CD8-positive, alpha-beta memory T cell (primary cell): ENCODE measurements at places on chromosomes 6 and 20.

DNA sequence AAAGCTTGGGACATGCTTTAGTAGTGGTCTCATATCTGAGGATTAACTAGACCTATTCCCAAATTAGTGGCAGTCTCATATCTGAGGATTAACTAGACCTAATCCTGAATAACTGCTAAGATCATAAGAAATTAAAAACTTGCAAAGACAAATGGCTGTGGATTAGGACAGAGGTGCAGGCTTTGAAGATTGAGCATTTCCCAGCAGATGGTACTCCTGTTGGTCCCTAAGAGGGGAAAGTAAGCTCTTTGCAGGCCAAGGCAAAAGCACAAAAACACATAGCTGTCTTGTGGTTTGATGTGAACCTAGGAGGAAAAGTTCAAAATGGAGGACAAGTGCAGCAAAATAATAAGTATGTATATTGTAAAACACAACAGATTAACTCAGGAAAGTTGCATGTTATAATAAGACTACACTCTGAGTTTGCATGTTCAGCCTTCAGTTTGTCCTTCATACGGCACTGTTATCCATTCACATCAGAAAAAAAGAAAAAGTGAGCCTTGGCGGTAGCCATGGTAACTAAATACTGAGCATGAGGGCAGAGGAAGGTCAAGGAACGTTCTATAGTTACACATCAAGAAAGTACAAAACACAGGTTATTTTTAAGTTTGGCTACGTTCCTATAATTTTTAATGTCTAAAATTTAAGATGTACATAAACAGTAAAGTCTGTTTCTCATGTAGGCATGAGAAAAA lies 62.8 kb downstream of the FILIP1 start:
- DNase-seq: no peak

- DNase-seq: no peak
Measured at GRCh38 chr6:134520181-134521115, 202.5 kb upstream of the SGK1 start.

DNA sequence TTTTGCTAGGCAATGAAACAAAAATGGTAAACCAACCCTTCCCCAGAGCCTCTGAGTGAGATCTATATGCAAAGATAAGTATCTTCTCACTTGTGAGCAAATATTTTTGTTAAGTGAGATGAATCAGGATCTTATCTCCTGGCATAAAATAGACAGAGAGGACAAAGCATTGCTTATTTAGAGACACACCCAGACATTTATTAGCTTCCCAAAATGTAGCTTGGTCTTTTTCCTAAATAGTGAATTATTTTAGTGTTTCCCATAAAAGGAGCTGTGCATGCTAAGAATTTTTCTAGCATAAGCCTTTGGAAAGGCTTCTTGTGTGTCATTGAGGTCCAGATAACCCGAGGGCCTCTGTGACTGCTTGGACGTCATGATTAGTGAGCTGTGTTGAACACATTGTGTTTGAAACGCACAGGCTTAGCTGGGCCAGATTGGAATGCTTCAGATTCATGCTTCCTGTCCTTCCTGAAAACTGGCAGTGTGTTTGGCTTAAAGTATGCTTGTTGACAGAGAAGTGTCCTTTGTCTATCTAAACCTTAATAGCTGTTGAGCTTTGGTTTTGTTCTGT lies 16.5 kb downstream of the MTHFD1L start:
- DNase-seq: no peak

GRCh38 chr20:64115171-64115911 lies 8.0 kb upstream of the NPBWR2 start:
- no peak for DNase-seq

DNA sequence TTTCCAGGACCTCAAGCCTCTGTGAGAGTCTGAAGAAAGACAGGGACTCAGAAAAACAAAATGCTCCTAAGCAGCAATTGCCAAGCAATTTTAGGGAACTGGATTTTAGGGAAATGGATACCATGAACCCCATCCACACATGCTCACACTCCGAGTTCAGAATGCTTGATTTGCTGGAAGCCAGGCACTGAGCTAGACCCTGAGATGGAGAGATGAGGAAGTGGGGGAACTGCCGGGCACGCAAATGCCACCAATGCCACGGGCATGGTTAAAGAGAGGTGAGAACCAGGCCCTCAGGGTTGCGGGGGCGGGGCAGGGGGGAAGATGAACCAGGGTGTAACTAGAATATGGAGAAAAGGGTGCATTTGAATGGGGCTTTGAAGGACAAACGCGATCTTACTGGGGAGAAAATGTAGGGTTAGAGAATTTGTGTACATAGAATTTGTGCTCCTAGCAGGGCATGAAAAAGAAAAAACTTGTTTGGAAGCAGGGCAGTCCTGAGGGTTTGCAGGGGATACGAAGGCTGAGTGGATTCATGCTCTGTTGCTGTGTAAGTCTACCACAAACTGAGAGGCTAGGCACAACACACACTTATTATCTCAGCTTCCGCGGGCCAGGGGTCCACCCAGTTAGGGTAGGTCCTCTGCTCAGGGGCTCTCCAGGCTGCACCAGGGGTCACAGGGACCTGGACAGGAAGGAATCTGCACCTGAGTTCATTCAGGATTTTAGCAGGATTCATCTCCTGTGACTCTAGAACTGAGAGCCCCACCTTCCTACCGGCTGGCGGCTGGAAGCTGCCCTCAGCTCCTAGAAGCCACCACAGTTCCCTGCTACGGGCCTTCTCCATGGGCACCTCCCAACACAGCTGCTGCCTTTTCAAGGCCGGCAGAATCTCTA lies 108.0 kb downstream of the SNX5 start:
- no peak for DNase-seq

DNA sequence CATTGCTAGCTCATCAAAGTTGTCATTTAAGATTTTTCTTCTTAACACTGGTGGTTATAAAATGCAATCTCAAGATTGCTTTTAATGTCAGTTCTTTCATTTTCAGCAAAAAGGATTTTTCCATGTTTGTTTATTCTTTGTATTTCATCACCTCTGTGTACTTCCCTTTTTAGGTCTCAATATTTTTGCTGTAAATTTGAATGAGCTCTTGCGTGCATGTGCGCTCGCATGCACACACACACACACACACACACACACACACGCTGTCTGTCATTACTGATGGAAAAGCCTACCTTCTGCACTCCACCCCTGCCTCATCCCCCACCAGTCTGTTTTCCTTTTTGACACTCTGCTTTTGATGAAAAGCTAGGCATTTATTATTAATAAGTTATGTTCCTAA lies 85.3 kb upstream of the FYN start:
- DNase-seq: no peak

DNA sequence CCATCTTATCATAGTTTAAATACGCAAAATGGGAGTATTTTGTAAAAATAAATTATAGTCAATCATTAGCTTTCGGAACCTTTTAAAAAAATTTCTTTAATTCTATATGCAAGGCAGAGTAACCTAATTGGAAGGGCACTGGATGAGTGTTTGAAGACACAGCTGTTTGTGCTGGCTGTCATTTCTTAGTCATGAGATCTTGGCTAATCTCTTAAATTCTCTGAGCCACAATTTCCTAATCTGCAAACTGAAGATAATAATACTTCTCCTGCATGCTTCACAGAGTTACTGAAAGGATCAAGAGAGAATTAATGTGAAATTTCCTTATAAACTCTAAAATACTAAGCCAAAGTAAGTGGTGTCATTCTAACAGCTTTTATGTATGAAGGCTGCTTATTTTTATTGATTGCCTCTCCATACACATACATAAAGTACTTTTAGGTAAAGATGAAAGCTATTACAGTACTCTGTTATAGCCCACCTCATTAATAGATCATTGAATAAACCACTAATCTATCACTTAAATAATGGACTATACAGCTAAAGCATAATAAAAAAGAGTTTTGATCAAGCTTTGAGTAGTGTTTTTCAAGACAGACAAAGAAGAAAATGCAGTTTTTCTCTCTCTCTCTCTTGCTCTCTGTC lies 383.7 kb upstream of the IRAK1BP1 start:
- DNase-seq: no peak

DNA sequence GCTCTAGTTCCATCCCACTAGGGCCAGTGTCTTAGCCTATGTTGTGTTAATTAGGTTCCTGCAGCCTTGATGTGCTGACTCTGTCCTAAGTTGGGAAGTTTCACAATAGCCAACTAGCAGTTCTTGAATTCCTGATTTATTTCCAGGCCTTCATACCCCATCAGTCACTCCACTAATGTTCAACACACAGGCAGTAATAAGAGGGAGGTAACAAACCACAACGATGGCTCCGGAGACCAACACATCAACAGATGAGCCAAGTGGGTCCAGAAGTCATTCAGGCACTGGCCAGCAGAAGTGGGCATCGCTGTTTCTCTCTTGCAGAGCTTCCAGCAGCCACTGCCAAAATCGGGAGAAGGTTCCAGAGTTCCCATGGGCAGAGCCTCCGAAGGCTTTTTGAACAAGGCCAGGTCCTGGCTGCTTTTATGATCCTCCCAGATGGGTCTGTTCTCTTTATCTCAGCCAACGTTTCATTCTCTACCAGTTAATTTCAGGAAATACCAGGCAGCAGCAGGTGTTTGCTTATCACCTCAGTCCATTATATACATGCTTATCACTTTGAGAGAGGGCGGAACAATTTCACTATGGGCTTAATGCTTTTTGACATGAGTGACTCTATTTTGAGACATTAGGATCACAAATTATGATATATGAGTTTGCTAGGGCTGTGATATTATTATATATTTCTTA lies 48.5 kb upstream of the NOP56 start:
- DNase-seq: no peak

DNA sequence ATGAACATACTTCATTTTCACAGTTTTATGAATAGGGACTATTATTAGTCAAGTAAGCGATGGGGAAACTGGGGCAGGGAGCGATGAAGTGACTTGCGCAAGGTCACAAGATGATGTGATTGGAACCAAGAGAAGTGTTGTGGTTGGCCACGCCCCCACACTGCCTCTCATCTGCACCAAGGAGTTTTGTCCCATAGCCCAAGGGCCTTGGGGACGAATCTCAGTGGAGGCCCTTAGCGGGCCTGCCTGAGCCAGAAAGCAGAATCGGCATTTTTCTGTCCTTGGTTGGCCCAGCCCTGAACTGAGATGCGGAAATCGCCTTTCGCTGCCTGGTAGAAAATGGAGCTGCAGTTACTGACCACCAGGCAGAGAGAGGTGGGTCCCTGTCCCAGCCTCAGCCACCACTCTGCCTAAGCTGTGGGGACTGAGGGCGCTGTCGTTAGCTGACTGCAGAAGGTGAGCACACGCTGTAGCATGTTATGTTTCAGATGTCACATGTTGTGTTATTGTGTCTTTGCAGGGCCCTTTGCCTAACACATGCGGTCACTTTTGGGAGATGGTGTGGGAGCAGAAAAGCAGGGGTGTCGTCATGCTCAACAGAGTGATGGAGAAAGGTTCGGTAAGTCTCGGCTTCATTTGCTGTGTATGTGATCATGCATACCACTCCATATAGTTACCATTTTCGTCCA lies 57.8 kb downstream of the PTPN1 start:
- no peak for DNase-seq

DNA sequence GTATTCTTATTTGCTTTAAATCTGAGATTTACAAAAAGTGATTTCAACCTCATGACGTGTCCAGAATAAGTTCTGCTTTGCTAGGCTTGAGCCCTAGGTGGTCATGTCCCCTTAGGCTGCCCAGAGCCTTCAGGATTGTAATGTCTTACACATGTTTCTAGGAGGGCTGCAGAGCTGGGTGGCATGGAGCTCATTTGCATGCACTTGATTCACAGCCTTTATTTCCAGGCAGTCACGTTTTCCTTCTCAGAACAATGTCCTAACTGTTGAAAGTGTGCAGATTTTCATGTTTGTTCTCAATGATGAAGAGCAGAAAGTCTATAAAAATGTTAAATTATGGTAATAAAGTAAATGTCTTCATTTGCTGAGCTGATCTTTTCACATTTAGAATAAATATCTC lies 448.6 kb upstream of the SOX4 start:
- DNase-seq: no peak

DNA sequence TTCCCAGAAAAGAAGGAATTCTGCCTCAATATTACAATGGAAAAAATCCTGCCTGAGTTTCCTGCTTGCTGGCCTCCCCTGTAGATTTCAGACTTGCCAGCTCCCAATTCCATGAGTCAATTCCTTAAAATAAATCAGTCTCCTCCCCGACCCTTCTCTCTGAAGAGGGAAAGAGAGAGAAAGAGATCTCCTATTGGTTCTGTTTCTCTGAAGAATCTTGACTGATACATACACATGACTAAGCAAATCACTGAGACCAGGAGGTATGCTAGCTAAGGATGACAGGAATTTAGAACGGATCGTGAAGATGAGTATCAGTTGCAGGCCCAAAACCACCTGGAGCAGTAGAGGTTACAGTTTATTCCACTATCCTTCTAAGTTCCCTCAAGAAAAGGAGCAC lies 11.3 kb upstream of the RBM24 start:
- DNase-seq: no peak

DNA sequence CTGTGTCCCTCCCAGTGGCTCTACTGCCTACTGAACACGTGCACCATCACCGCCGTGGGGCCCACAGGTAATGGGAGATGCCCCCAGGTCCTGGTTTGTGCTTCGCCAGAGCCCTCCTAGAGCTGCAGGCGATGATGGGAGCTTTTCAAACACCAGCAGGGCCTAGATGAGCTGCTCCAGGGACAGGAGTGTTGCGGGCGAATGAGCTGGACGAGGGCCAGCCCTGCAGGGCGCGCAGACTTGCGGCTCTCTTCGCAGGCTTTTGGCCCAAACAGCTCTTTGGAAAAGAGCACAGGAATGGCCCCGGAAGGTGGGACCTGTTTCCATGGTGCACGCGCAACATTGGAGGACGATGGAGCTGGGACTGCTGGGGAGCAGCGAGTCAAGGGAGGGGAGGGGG lies 409.3 kb upstream of the SULF2 start:
- DNase-seq: no peak

DNA sequence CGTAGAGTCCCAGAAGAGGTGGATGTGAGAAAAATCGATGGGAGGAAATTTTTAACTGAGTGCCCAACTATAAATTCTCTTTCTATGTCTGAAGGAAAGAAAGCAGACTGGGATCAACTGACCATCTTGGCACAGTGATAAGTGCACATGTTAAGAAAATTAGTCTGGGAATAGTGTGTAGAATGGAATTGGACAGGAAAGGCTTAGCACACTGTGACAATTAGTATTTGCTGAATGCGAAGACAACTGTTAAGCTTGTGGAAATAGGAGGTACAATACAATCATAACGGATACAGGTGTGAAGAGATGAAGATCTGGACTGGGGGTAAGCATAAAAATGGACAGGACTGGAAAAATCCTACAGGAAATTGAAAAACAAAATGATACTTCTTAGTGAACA lies 114.3 kb downstream of the FAM50B start:
- no peak for DNase-seq
